ENCODE measurements at places on chromosomes 7 and 10.

GRCh38 chr7:16034353-16034752 is 347.9 kb upstream of the MEOX2 start:
- DNase-seq = no peak

GRCh38 chr10:119388849-119389345 is 153.6 kb downstream of the RGS10 start:
- no peak for DNase-seq

DNA sequence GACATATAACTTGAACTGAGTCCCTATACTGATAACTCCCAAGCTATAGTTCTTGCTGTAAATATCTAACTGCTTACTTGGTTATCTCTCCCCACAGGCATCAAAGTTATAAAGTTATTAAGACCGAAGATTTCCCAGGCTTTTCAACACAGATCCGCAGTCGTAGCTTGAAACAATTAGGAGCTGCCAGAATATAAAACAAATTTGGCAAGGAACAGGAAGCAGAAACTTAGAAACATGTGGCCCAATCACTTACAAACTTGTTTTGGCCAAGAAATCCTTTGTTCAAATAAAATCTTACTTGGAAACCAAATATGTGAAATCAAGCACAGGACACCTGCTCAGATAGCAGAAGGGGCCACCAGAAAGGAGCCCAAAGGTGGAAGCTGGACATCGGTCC is 9.0 kb downstream of the SLC16A12 start:
- no peak for DNase-seq

DNA sequence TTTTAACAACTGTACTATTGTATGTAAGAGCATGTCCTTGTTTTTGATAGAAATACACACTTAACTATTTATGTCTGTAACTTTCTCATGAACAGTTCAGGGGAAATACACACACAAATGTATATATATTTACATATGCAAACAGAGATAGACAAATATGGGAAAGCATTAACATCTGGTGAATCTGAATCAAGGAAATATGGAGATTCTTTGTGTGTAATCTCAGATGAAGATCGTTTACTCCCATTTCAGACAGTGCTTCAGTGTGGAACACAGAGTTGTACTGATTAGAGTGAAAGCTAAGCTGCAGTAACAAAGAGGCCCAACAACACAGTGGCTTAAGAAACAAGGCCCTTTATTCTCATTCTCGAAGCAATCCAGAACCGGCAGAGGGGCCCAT is 26.3 kb upstream of the NPVF start:
- no peak for DNase-seq

DNA sequence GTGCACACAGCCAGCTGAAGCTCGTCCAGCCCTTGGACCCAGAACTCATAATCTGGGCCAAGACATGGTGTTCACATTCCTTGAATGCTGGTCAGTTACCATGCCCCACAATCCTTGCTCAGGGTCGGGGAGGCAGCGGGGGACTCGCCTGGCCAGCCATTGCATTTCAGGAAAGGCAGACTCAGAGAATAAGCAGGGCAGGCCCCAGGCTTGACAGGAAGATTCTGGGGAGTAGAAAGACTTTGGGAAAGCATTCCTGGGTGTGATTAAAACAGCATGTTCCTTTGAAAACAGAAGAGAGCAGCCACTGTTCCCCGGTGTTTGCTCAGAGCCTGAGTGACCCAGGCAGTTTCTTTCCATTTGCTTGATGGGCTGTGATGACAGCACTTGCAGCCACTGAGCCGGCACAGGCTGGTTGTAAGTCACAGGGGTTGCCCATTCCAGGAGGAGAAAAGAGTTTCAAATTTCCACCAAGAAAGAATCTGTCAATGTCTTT is 473.7 kb downstream of the TYW1 start:
- DNase-seq = no peak
